Suprapubic skin (tissue), 4 donors: ENCODE measurements at places on chromosomes 4 and X.

DNA sequence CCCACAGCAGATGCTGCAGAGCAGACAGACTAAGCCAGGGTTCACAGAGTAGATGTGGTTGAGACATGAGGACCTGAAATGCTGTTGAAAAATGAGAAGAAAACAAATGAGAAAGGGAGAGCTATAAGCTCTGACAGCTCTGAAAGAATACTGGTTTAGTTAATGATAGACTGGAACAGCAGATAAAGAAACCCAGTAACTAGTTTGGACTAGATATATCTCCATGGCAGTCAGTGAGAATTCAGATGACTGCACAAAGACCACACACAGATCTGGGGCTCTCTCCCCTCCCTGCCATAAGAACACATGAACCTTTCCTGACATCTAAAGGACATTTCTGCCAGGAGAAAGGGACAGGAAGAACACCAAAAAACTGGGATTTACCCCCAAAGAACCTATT, 8.2 kb downstream of the NAA11 start:
- H3K4me1 ChIP-seq: no peaks in the 10 kb centered on the region
- DNase-seq: no peak
- no peaks in the 10 kb centered on the region for H3K27me3 ChIP-seq
- H3K4me3 ChIP-seq: no peak overlapping the region
- H3K27ac ChIP-seq: no peak overlapping the region

- DNase-seq: no peak
- no peaks in the 10 kb centered on the region for H3K36me3 ChIP-seq
- H3K4me3 ChIP-seq: no peak overlapping the region
- H3K4me1 ChIP-seq: peaks cover 21% of the 10 kb centered on the region
- no peaks in the 10 kb centered on the region for H3K27me3 ChIP-seq
Measured at GRCh38 chr4:183348706-183349659, 26.8 kb upstream of the CLDN24 start.

GRCh38 chr4:3485011-3485791, 22.1 kb downstream of the DOK7 start:
- DNase-seq: no peak
- no peak overlapping the region for H3K27ac ChIP-seq
- peaks cover 26% of the 10 kb centered on the region for H3K4me1 ChIP-seq
- peaks cover 81% of the 10 kb centered on the region for H3K27me3 ChIP-seq
- no peak overlapping the region for H3K4me3 ChIP-seq

- peaks cover 5% of the 10 kb centered on the region for H3K36me3 ChIP-seq
- peaks cover 35% of the 10 kb centered on the region for H3K4me1 ChIP-seq
- DNase-seq: no peak
- H3K4me3 ChIP-seq: peak overlapping the region; percentile 48
Measured at GRCh38 chr4:152351080-152351479, 184.8 kb downstream of the FBXW7 start.

DNA sequence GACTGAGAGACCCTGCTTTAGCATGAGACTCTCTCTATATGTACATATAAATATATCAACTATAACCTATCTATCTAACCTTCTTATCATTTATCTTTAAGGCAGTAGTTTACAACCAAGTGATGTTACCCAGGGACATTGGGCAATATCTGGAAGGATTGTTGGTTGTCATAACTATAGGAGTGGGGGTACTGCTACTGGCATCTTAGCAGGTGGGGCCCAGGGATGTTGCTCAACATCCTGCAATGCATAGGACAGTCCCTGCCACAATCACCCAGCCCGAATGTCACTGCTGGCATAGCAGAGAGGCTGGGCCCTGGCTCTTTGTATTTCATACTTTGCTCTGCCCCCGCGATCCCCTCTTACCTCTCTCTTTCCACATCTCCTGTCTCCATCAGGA, 397.7 kb downstream of the IL15 start:
- no peak overlapping the region for H3K4me3 ChIP-seq
- H3K4me1 ChIP-seq: no peaks in the 10 kb centered on the region
- H3K27ac ChIP-seq: no peak overlapping the region
- no peak for DNase-seq
- H3K27me3 ChIP-seq: no peaks in the 10 kb centered on the region
- no peaks in the 10 kb centered on the region for H3K36me3 ChIP-seq

DNA sequence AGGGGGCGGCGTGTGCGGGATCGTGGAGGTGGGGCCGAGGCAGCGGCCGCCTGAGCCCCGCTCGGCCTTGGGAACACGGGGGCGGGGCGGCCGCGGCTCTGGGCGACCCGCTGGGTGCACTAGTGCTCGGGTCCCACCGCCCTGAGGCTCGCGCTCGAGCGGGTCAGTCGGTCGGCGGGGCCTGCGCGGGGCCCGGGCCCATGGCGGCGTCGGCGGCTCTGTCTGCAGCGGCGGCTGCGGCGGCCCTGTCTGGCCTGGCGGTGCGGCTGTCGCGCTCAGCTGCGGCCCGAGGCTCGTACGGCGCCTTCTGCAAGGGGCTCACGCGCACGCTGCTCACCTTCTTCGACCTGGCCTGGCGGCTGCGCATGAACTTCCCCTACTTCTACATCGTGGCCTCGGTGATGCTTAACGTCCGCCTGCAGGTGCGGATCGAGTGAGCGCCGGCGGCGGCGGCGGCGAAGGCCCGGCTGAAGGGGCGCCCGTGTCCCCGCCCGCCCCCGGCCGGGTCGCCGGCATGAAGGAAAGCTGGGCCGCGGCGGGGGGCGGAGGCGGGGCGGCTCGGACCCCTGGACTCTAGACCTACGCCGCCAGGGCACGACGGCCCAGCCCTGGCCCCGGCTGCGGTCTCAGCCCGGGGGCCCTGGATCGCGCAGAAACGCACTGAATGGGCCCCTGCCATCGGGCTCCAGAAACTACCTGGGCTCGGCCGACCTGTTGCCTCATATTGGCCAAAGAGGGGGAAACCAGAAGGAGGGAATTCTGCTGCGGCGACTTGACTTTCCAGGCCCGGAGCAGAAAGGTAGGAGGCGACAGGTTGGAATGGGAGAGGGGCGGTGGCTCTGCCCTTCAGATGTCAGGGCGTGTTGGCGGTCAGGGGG, at the start of gene SMIM10L2A:
Gene SMIM10L2A (plus strand): TSS at position 13 of the 878 bp plus-strand sequence. CDS start 188 bp downstream, at position 201.
- peak within 1 kb of the TSS; percentile 61 for H3K4me3 ChIP-seq
- no peaks in the 10 kb centered on the region for H3K27me3 ChIP-seq
- H3K27ac ChIP-seq: no peak within 1 kb of the TSS
- H3K4me1 ChIP-seq: peaks cover 9% of the 10 kb centered on the region

- H3K27me3 ChIP-seq: no peaks in the 10 kb centered on the region
- DNase-seq: no peak
- H3K4me3 ChIP-seq: no peak overlapping the region
- no peak overlapping the region for H3K27ac ChIP-seq
Measured at GRCh38 chr4:148030193-148030873, 298.4 kb downstream of the ARHGAP10 start.

DNA sequence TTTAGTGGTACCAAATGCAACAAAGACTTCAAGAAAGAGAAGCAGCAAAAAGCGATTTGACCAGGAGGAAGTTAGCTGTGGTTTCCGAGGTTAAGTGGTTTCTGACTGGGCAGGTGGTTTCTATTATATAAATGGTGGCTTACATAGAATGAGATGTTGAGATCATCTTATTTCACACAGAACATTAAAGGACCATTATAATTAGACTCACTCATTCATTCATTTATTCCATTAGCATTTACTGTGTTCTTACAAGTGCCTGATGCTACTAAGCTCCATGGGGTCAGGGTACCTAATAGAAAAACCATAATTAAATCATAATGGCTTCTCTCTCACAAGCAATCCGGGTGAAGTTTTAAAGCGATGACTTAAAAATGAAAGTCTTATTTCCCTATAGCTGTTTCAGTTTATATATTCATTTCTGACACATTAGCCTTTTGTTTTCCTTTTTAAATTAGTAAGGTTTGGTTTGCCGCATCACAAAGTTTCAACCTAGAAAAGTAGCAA, 10.6 kb downstream of the TSPAN6 start:
- DNase-seq: no peak
- H3K27me3 ChIP-seq: no peaks in the 10 kb centered on the region
- H3K36me3 ChIP-seq: no peaks in the 10 kb centered on the region
- H3K4me3 ChIP-seq: no peak overlapping the region
- no peaks in the 10 kb centered on the region for H3K4me1 ChIP-seq

DNA sequence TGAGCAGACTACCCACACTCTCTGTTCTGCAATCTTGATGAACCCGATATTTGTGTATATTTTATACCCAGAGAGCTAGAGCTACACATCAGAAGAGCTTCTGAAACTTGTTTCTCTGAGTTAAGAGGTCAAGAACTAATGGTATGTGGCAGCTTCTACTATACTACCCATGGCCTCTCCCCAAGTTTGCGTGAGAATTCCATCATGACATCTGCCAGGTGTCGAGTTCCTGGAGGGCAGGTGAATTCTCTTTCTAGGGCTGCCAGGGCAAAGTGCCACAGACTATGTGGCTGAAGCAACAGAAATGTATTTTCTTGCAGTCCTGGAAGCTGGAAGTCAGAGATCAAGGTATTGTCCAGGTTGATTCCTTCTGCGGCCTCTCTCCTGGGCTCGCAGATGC, 4.4 kb downstream of the SORCS2 start:
- H3K4me3 ChIP-seq: no peak overlapping the region
- DNase-seq: peak; percentile 20
- no peaks in the 10 kb centered on the region for H3K36me3 ChIP-seq
- peaks cover 37% of the 10 kb centered on the region for H3K27me3 ChIP-seq
- H3K27ac ChIP-seq: no peak overlapping the region

DNA sequence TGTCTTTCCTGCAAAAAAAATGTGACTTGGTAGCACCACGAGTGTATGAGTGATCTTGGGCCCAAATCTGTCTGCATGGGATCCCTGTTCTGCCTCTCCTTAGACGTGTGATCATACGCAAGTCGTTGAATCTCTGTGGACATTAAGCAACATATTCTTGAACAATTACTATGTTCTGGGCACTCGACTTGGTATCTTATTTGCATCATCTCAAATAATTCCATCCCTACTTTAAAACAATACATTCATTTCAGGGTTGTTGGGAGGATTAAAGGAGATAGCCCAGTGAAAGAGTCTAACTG, 145.4 kb upstream of the CPEB2 start:
- H3K4me1 ChIP-seq: peaks cover 21% of the 10 kb centered on the region
- no peak overlapping the region for H3K4me3 ChIP-seq
- no peaks in the 10 kb centered on the region for H3K27me3 ChIP-seq
- no peak for DNase-seq

GRCh38 chr4:108933046-108933445, 170.2 kb upstream of the ETNPPL start:
- no peaks in the 10 kb centered on the region for H3K27me3 ChIP-seq
- H3K4me1 ChIP-seq: no peaks in the 10 kb centered on the region
- DNase-seq: no peak
- H3K4me3 ChIP-seq: no peak overlapping the region

- H3K27ac ChIP-seq: no peak overlapping the region
- H3K27me3 ChIP-seq: no peaks in the 10 kb centered on the region
- DNase-seq: no peak
- no peaks in the 10 kb centered on the region for H3K4me1 ChIP-seq
- H3K4me3 ChIP-seq: no peak overlapping the region
Measured at GRCh38 chrX:13364230-13364857, 44.5 kb upstream of the ATXN3L start.

- H3K27ac ChIP-seq: no peak overlapping the region
- no peak overlapping the region for H3K4me3 ChIP-seq
- no peaks in the 10 kb centered on the region for H3K27me3 ChIP-seq
- no peak for DNase-seq
Measured at GRCh38 chr4:134219043-134219442, 17.5 kb upstream of the PABPC4L start.

- no peak overlapping the region for H3K27ac ChIP-seq
- no peaks in the 10 kb centered on the region for H3K27me3 ChIP-seq
- peaks cover 9% of the 10 kb centered on the region for H3K4me1 ChIP-seq
- no peak for DNase-seq
- H3K36me3 ChIP-seq: no peaks in the 10 kb centered on the region
- H3K4me3 ChIP-seq: no peak overlapping the region
Measured at GRCh38 chrX:9352243-9352642, 112.6 kb upstream of the TBL1X start.

DNA sequence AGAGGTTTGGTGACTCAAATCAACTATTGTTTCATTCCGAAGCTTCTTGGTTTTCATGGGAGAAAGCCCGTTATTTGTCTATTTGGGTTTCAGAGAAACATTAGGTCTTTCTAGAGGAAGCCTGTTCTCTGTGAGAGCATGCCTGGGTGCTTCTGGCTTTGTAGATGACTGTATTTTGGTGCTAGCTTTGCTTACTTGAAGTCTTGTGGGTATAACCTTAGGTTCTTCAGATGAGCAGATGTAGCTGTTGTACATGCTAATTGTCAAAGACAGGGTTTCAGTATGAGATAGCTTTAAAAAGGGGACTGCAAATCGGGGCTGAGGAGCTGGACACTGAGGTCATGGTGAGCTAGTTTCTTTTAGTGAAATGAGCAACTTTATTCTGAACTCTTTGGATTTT, 7.9 kb upstream of the STOX2 start:
- no peak for DNase-seq
- no peak overlapping the region for H3K27ac ChIP-seq
- H3K4me1 ChIP-seq: no peaks in the 10 kb centered on the region
- H3K36me3 ChIP-seq: no peaks in the 10 kb centered on the region
- no peaks in the 10 kb centered on the region for H3K27me3 ChIP-seq

- H3K27ac ChIP-seq: no peak overlapping the region
- H3K4me3 ChIP-seq: no peak overlapping the region
- H3K4me1 ChIP-seq: no peaks in the 10 kb centered on the region
- no peaks in the 10 kb centered on the region for H3K27me3 ChIP-seq
- DNase-seq: no peak
Measured at GRCh38 chr4:106444557-106444956, 76.0 kb upstream of the GIMD1 start.

GRCh38 chr4:130053723-130054122, 957.8 kb downstream of the C4orf33 start:
- no peak overlapping the region for H3K4me3 ChIP-seq
- no peak for DNase-seq
- no peaks in the 10 kb centered on the region for H3K4me1 ChIP-seq
- no peak overlapping the region for H3K27ac ChIP-seq
- H3K36me3 ChIP-seq: no peaks in the 10 kb centered on the region

DNA sequence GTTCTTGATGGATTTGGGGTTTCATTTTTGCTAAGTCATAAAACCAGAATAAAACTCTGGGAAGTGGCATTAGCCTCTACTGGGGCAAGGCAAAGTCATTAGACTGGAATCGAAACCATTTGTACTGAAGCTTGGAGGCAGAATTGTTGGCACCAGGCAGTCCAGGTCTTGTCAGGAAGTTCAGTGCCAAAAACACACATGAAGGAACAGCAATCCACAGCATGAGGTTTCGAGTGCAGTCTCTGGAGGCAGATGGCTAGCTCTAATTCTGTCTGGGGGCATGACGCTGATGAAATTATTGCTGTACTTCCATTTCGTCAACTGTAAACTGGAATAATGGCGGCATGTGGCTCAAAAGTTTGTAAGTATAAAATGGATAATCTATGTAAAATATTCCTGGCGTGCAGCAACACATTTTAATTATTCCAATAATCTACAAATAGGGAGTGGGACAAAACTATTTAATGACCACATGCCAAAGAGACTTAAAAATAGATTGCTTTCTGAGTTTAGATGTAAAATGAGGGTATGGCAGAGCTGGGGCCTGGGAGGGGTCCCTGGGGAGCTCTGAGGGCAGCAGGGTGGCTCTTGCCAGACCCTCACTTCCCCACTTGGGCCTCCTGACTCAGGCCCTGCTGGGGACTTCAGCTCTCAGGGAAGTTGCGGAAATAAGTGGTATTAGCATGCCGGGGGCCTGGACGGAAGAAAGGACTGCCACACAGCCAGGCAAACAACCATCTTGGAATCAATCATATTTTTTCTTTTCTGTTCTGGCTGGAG, 18.8 kb upstream of the CENPU start:
- peaks cover 29% of the 10 kb centered on the region for H3K36me3 ChIP-seq
- H3K4me3 ChIP-seq: no peak overlapping the region
- H3K4me1 ChIP-seq: peaks cover 48% of the 10 kb centered on the region
- no peak overlapping the region for H3K27ac ChIP-seq
- H3K27me3 ChIP-seq: no peaks in the 10 kb centered on the region
